Fibroblast of the aortic adventitia (primary cell): ENCODE measurements at places on chromosomes 3 and 15.
A peak's percentile ranks its signal among the peaks of the same experiment; 100 is the strongest.

GRCh38 chr3:112767177-112767576, 79.5 kb downstream of the CD200R1L start:
- DNase-seq: peak; percentile 45

DNA sequence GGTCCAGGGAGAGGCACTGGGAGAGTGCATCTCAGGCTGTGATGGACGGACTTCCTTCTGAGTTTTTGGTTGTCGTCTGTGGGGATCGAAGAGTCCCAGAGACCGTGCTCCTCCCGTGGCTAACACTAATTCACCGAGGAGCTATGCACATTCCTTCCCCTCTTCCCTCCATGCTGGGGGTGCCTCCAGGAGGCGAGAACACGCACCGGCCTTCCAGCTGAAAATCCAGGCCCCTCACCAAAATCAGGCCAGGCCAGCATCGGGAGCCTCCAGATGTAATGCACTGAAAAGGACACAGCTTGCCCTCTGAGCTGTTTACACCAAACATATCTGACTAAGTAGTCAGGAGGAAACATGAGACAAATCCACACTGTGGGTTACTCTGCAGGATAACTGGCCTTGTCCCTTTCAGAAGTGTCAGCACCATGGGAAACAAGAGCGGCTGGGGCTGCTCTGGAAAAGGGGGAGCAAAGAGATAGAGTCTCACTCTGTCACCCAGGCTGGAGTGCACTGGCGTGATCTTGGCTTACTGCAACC, 5.5 kb downstream of the RNU5B-1 start:
- no peak for DNase-seq

- peak; percentile 62 for DNase-seq
Measured at GRCh38 chr15:87348746-87349145, 907.8 kb downstream of the NTRK3 start.

DNA sequence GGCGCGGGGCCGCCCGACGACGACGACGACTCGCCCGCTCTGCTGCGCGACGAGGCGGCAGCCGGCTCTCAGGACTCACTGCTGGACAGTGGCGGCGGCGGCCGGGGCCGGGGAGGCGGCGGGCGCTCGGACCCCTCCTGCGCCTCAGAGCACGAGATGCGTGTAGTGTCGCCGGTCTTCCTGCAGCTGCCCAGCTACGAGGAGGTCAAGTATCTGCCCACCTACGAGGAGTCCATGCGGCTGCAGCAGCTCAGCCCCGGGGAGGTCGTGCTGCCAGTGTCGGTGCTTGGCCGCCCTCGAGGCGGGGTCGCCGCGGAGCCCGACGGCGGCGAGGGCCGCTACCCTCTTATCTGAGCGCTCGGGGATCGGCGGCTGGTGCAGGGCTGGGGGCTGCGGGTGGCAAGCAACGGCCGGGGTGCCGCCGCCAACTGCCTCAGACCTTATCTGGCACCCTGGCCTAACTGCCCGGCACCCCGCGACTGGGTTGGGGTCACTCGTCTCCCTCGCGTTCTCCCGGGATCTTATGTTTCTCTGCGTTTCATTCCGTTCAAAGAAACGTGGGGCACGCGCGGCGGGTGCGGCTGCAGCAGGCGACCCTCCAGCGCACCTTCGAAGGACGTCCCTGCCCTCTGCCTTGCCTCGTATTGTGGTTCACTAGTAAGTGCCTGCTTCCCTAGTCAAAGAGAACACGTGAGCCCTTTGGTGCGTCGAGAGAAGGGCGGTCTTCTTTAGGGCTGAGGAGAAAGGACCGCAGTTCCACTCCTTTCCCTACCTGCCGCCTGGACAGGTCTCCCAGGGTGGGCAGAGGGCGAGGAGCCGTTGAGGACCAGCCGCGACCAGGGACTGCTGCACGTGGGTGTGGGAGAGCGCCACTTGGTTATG, 1.0 kb downstream of the C3orf80 start:
- no peak for DNase-seq

DNA sequence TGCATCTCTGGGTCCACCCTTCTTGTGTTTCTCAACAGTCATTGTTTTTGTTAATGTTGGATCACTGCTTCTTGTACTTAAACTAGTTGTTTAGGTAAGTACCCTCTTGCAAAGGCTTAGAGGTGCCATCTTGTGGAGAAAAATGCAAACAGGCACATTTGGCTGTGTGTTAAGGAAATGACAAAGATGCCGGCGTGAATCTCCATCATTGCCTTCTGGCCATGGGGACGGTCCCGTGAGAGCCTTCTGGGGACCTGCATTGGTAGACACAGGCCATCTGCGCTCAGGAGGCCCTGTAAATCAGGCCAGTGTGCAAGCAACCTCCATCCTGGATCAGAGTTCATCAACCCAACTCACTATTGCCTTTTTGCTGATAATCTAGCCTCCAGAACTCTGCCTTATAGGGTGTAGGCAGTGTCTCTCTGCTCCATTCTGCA, 158.6 kb upstream of the NR2E3 start:
- peak; percentile 88 for DNase-seq

- no peak for DNase-seq
Measured at GRCh38 chr15:47473106-47473725, 244.1 kb upstream of the SEMA6D start.

- peak; percentile 65 for DNase-seq
Measured at GRCh38 chr3:150497956-150498355, 48.3 kb downstream of the SERP1 start.

- no peak for DNase-seq
Measured at GRCh38 chr3:78476076-78476475, 1291.7 kb downstream of the ROBO1 start.

DNA sequence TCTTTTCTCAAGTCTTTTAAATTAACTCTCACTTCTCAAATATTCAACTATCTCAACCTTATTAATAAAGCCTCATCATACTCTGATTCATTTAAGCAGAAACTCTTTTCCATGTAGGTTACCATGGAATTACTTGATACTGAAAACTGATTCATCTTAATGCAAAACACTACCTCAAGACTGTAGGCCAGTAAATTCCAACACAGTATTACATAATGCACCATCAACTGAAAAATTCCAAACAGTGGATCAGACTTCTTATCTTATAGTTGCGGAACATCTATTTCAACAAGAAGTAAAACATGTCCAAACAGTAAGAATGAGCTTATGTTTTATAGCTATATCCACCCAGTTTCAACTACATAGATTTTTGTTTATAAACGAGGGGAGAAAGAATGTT, 124.5 kb downstream of the PEAK1 start:
- DNase-seq: peak; percentile 86

- DNase-seq: no peak
Measured at GRCh38 chr3:90136456-90137191, 1029.2 kb downstream of the EPHA3 start.
